Smooth muscle cell of the brain vasculature (primary cell): ENCODE measurements at places on chromosomes 1 and 21.

DNA sequence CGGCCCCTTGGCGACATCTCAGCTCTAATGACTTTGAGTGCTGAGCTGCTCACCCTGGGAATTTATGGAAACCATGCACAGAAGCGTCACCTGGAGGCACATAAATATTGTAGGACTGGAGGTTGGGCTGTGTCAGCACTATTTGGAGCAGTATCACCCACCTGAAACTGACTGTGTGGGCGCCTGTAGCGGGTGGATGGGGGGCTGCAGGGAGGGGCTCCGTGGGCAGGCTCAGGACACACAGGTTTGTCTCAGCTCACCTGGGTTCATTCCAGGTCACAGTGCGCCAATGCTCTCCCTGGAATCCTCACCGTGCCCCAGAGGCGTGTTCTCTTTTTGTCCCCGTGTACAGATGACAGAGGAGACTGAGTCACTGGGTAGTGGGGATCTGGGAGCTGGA, 74.8 kb upstream of the ACTL8 start:
- no peak for DNase-seq

DNA sequence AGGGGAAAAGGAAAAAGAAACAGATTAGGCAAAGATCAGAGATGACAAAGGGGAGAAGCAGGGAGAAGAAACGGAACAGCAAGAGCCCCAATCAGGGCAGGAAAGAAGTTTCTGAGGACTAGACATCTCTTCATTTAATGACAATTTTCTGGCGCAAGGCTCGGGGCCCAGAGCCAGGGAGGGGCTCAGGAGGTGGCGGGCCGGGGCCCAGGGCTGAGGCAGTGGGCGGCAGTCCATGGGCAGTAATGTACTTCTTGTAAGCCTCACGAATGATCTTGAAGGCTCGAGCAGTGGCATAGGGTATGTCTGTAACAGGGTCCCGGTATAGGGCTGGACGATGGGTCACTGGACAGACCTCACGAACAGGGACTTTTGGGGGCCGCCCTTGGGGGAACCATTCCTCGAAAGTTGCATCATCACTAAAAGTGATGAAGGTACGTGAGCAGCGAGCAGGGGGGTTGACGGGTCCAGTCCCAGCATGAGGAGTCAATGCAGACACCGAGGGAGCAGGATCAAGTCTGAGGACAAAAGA, 799 bp upstream of the TMOD4 start:
- no peak for DNase-seq

- no peak for DNase-seq
These were observed 24.6 kb downstream of the HMGN2 start for GRCh38 chr1:26496861-26497260.

- DNase-seq = no peak
These were observed 9.7 kb downstream of the MAPKAPK2 start for GRCh38 chr1:206694171-206695124.

DNA sequence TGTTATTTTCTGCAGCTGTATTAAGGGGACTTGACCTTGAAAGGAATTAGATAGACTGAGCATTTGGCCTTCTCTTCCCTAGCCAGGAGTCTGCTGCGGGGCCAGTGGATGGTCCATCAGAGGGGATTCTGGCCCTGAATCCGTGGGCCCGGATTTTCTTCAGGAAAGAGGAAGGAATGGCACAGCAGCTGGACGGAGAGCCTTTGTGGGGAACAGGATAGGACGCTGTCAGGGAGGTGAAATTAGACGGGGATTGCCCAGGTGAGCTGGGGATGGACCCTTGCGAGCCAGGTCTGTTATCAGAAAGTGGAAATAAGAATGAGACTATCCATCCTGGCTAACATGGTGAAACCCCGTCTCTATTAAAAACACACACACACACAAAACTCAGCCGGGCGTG, 1.7 kb upstream of the C2CD2 start:
- DNase-seq = no peak

- DNase-seq = peak; percentile 78
These were observed 68.3 kb downstream of the DHRS3 start for GRCh38 chr1:12549460-12550349.

DNA sequence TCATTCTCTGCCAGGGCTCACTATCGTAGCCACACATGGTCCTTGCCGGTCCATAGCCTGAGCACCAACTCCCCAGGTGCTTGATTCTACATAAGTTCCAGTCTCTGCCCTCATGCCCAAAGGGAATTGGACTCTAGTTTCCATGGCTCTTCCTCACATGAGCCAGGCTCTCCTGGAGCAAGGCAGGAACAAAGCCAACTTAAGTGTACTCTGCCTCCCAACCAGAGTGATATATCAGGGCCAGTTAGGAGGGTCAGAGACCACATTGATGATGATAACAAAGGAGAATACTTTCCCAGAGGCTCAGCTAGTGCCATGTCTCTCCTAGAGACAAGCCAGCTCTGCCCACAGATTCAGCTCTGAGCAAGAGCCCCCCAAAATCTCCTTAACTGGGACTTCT, 70.9 kb downstream of the ERI3 start:
- DNase-seq = no peak

DNA sequence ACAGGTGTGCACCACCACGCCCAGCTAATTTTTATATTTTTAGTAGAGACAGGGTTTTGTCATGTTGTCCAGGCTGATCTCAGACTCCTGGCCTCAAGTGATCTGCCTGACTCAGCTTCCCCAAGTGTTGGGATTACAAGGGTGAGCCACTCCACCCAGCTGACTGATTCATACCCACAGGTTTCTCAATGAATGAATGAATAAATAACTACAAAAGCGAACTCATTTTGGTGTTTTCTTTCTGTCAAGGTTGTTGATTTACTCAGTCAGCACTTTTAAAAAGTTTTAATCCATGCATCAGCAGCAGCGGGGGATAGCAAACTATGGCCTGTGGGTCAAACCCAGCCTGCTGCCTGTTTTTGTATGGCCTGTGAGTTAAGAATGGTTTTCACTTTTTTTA, 217.5 kb downstream of the FAF1 start:
- DNase-seq = no peak
